ENCODE measurements at places on chromosomes 3 and 15. TPM values are rescaled to one million over a fixed set of nuclear protein-coding genes. Genes with fewer than 3 reads are reported as not detected.

BBX gene
- 3.0 TPM for polyA plus RNA-seq

CLRN1 gene
- not detected for polyA plus RNA-seq

PRKCD gene
- 46.3 TPM for polyA plus RNA-seq

EPHB1 gene
- not detected for polyA plus RNA-seq
